ENCODE measurements at places on chromosomes 6 and 20.

- DNase-seq: no peak
These were observed 56.5 kb downstream of the HIVEP2 start for GRCh38 chr6:142888456-142888855.

GRCh38 chr6:166626177-166627032 is 646 bp downstream of the RPS6KA2 start:
- DNase-seq: no peak

DNA sequence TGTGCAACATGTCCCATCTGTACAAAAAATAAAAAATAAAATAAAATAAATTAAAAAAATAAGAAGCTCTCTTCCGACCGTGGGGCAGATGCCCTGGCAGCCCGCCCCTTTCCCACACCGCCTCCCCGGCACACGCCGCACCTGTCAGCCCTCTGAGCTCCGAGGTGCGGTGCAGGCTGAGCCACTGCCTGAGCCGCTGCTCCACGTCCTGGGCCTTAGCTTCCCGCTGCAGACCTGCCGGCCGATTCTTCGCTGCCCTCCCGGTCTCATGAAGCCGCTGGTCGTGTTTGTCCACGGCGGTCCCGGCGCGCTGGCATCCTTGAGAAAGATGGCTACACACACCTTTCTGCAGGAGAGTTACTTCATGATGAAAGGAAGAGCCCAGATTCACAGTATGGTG is 10.7 kb upstream of the CLPSL2 start:
- no peak for DNase-seq

DNA sequence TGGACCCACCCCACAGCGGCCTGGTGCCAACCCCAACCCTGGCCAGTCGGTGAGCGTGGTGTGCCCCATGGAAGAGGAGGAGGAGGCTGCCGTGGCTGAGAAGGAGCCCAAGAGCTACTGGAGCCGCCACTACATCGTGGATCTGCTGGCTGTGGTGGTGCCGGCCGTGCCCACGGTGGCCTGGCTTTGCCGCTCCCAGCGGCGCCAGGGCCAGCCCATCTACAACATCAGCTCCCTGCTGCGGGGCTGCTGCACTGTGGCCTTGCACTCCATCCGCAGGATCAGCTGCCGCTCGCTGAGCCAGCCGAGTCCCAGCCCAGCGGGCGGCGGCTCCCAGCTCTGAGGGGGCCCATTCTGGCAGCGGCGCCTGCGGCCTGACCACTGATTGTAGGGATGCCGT is 23.2 kb downstream of the SDCBP2 start:
- no peak for DNase-seq

- DNase-seq: no peak
These were observed 911.4 kb upstream of the FLRT3 start for GRCh38 chr20:15248618-15249395.

DNA sequence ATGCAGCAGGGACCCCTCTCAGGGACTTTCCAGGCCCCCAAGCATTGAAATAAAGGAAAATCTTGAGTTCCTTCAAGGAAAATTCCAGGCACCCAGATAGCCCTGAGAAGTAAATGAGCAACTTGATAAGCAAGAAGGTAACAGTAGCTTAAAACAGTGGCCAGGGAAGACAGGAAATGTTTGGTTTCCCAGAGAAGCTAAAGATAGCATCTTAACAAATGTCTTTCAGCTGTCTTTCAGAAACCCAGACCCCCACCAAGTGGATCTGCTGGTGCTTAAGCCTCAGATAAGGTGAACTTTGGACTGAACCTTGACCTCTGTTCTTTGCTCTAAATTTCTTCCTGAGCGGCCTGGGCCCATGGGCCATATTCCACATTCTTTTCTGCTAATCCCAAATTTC is 117.8 kb upstream of the CST7 start:
- no peak for DNase-seq

GRCh38 chr6:75850026-75850833 is 101.2 kb downstream of the MYO6 start:
- DNase-seq: no peak

DNA sequence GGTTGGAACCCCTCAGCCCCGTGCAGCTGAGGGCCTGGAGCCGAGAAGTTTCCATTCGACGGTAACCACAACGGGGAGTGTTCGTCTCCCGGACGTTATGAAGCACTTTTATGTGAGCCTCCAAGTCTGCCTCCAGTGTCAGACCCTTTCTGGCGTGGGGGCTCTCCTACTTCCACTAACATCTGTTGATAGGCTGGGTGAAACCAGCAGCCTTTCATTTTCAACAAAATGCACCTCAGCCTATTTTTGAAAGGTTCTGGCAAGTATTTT is 257.4 kb downstream of the THBS2 start:
- DNase-seq: no peak

- DNase-seq: no peak
These were observed 287.6 kb downstream of the ESR1 start for GRCh38 chr6:152094992-152095592.

DNA sequence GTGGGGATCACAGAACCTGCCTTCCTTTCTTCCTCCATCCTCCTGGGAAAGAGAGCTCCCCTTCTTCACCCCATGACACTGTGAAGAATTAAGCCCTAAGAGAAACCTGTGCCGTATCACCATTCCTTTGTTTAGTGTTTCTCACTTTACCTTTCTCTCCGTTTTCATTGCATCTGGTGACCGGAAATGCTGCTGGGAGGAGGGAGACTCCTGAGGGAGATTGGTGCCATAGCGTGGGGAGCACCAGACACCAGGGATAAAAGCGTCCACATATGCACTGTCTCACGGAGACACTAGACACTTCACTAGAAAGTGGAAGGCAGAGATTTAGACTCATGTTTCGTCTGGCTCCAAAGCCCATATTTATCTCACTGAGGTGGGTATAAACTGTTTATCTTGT is 15.5 kb upstream of the ULBP3 start:
- no peak for DNase-seq
